ENCODE measurements at places on chromosomes 4 and X.
A peak's percentile ranks its signal among the peaks of the same experiment; 100 is the strongest.

DNA sequence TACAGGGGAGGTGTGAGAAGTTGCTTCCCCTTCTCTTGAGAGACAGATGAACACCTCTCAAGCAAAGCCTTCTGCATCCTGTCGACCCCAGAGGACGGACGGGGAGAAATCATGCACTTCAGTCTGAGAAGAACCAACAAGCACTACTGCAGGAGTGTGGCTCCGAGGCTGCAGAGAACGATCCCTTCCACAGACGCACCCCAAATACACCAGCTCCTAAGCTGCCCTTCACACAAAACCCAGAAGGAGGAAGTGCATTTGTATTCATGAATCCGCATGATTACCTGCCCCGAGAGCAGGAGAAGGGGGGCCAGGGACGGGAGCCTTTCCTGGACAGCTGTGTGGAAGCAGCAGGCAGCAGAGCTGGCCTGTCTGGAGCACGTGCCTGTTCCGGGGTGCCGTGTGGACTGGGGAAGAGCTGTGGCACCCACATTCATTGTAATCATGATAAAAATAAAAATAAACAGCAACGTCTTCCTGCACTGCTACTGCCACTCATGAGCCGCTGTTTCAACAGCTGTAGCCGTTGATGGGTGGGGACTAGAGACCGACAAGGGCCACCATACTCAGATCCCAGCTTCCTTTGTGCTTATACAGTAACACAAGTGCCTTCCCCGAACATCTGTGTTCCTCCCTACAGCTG is 42.9 kb downstream of the ACSL1 start:
- peak; percentile 22 for DNase-seq

DNA sequence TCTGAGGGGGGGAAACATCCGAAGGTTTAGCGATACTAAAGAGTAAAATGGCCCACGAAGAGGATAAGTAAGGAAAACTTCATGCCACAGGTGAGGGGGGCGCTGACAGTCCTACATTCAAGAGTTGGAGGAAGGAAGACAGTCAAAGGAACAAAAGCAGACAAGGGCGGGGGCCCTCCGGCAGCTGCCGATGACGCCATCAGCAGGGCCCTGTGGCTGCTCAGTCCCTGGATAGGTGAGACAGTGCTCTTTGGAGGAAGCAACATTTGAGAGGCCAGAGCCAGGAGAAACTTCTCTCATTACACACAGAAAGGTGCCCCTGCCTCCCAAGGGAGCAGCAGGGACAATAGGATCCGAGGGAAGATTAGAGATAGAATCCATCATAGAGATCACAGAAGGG is 41.5 kb downstream of the RAB40AL start:
- DNase-seq: no peak

GRCh38 chr4:20354120-20354519 is 102.4 kb downstream of the SLIT2 start:
- peak; percentile 92 for DNase-seq

GRCh38 chr4:115790812-115791211 is 677.4 kb upstream of the NDST4 start:
- no peak for DNase-seq

- DNase-seq: no peak
Measured at GRCh38 chrX:41338436-41338835, 4.5 kb downstream of the DDX3X start.

GRCh38 chrX:27706526-27706925 is 101.3 kb upstream of the MAGEB10 start:
- no peak for DNase-seq

DNA sequence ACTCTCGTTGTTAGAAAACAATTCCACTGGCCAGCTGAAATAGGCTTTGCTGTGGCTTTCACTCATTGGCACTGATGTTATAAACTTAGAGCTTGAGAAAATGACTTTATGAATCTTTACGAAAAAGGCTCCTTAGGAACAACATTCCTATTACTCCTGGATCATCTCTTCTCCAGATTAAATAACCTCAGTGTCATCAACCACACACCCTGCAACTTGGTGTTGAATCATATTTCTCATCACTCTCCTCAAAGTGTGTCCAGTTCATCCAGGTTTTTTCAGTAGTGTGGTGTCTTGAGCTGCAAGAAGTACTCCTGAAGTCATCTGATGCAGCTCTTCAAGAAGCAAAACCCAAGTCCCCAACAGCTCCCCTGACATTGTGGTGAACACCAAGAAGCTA is 28.1 kb upstream of the ANOS1 start:
- no peak for DNase-seq

- DNase-seq: no peak
Measured at GRCh38 chr4:184094532-184095159, 123.0 kb downstream of the ENPP6 start.

DNA sequence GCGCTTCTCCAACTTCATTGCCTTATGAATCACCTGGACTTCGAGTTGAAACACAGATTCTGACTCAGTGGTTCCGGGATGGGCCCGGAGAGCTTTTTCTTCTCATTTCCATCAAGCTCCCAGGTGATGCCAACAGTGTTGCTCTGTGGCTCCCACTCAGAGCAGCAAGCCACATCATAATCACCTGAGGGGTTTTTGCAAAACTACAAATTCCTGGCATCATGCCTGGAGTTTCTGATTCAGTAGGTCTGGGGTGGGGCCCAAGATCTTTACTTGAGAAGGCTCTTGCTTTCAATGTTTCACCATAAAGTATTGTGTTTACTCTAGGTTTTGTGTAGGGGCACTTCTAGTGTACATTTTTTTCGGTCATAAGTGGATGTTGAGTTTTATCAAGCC is 7.0 kb downstream of the MTM1 start:
- DNase-seq: no peak

DNA sequence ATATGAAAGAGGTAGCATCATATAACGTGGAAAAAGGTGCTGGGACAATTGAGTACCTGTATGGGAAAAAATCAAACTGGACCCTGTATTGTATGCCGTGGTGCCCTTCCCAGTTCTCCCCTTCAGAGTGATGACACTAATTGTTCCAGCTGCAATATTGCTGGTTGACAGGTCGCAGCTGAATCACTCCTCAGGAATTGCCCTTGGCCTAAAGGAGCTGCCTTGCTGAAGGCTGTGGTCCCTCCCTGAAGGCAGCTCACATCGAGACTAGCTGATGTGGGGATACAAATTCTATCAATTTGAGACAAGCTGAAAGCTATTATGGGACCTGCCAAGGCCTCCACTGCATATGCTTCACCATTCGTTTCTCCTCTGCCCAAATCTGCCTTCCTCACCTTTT is 39.3 kb upstream of the CXCL8 start:
- DNase-seq: no peak

DNA sequence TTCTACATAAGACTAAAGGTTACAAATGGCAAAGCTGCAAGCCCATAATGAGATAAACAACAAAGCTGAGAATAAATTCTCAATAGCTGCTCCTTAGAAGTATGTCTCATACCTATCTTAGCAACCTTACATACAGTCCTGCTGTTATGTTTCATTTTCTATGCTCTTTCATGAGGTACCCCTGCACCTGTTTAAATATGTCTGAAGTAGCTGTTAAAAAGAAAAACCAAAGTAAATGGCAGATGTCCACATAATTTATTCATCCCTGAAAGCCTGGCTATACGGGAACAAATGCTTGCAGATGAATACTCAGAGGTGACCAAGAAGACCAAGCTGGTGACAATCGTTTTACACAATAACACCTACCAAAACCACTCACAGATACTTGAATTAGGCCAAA is 22.5 kb downstream of the PPA2 start:
- DNase-seq: peak; percentile 7

DNA sequence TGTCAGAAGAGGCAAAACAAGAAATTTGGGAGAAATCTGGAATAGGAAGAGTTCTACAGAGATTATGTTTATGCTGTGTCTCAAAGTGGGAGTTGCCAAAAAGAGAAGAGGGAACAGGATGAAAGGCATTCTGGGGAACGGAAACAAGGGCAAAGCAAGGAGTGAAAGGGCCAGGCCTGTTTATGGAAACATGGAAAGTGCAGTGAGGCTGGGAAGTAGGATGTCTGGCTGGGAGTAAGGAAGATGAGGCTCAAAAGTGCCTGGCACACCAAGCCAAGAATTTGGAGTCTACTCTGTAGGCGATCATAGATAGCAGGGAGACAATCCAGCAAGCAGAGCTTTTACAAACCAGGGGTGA is 1.8 kb upstream of the CUL4B start:
- no peak for DNase-seq

GRCh38 chrX:115229337-115230003 is 4.4 kb downstream of the LRCH2 start:
- peak; percentile 45 for DNase-seq

DNA sequence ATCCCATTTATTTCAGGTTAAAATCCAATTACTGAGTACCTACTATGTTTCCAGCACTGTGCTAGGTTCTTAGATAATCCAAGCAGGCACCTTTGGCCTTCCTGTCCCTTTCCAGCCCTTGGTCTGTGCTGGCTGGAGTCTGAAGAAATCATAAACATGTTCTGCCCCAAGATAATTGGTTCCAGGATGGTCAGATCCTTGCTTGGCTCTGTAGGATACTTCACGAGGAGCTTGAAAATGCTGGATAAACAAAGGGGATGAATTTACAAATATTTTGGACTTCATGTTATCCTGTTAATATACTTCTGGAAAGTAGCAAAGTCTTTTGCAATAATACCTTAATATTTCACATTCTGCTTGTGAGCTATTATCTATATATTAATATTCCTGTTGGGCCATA is 35.0 kb upstream of the FHL1 start:
- DNase-seq: no peak

- no peak for DNase-seq
Measured at GRCh38 chr4:59704616-59705015, 1495.5 kb upstream of the ADGRL3 start.

DNA sequence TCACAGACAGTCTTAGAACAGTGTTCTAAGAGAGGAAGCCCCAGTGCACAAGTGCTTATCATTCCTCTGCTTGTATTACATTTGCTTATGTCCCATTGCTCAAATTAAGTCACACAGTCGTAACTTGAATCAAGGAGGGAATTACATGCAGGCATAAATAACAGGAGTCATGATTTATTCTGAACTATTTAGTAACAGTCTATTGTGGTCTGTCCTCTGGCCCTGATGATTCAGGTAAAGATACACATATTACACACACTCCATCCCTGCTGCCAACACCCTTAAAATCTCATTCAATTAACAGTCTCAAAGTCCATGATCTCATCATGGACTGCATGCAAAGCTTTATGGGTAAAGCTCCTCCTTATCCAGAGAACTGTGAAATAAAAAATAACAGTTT is 60.1 kb downstream of the GRIA2 start:
- peak; percentile 20 for DNase-seq

DNA sequence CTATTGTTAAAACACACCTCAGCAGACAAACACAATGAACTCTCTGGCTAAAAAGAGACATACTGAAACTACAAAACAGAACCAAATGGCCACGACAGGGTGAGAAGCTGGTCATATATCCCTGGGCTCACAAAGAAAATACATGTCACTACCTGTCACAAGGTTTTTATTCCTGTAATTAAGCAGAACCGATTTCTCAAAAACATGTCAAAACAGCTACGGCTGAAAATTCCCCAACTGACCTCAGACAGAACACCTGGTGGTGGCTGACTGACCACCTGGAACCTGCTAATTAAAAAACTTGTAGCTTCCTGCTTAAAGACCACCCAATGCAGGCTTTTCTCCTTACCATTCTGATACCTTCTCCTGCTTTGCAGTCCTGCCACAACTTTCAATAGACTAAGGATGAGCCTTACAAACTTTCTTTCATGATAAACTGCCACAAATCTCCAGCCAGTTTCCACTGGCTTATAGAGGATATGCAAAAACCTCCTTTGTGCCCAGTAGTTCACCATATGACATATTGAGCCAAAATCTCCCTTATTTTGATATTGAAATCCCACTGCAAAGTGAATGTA is 571.9 kb downstream of the SPOCK3 start:
- DNase-seq: peak; percentile 78

- peak; percentile 81 for DNase-seq
Measured at GRCh38 chr4:108303488-108304177, 134.9 kb upstream of the LEF1 start.

DNA sequence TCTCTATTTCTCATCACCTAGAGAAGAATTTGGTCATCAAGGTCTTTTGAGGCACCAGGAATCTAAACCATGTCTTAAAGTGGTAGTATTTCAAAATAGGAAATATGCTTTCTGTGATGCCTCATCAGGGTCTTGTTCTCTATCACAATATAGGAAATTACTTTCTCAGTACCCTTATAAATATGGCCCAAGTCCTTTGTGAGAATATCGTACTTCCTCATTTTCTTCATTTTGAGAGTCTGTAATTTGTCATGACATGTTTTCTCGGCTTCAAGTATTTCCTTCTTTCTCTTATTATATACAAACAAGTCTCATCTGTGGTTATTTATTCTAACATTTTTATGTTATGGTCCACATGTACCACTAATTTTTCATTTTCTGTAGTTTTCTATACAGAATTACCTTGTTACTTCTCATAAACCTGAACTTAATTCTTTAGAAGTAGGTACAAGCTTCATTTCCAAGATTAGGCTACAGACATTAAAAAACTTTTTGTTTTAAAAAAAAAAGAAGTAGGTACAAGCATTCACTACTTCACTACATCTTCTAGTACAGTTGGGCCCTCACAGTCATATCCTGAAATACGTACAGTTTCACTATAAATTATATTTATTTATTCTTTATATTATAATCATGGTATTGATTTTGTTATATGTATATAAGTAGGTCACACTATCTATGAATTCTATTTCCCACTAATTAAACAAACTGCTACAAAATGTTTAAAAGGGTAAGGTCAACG is 54.4 kb downstream of the KLHL13 start:
- DNase-seq: no peak

- no peak for DNase-seq
Measured at GRCh38 chr4:7693711-7694110, 245.9 kb downstream of the AFAP1 start.

GRCh38 chrX:27893211-27893610 is 85.4 kb downstream of the MAGEB10 start:
- DNase-seq: no peak

- DNase-seq: no peak
Measured at GRCh38 chrX:144334577-144334976, 450.7 kb downstream of the UBE2NL start.

- DNase-seq: no peak
Measured at GRCh38 chr4:80173401-80173800, 23.9 kb upstream of the PRDM8 start.

DNA sequence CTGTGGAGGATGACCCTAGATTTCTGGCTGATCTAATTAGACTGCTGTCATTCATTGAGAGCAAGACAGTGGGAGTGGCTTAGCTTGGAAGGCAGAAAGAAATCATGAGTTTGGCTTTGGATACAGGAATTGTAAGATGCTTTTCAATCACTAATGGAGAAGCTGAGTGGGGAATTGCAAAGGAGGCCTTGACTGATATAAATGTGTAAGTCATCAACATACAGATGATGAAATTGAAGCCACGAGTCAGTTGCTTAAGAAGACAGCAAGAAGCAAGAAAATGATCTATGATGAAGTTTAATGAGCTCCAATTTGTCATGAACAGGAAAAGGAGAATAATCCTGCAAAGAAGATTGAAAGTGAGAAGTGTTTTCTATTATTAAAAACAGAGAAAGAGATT is 136.7 kb upstream of the C1QTNF7 start:
- no peak for DNase-seq

DNA sequence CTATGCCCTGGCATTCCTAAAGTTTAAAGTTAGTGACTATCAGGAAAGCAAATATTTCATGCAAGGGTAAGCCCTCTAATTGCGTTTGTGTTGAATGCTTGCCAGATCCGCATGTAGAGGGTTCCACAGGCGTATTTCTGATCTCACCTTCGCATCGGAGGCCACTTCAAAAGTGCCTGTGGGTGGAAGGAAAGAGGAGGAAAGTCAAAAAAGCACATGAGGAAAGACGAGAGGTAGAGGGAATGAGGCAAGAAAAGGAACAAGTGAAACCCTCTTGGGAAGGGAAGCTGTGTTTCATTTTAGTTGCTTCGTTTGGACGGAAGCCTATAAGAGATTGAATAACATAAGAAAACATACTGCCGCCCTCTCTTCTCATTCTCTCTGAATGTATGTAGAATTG is 628.8 kb downstream of the SPRY1 start:
- no peak for DNase-seq
